ENCODE measurements at places on chromosomes 6 and 20.

DNA sequence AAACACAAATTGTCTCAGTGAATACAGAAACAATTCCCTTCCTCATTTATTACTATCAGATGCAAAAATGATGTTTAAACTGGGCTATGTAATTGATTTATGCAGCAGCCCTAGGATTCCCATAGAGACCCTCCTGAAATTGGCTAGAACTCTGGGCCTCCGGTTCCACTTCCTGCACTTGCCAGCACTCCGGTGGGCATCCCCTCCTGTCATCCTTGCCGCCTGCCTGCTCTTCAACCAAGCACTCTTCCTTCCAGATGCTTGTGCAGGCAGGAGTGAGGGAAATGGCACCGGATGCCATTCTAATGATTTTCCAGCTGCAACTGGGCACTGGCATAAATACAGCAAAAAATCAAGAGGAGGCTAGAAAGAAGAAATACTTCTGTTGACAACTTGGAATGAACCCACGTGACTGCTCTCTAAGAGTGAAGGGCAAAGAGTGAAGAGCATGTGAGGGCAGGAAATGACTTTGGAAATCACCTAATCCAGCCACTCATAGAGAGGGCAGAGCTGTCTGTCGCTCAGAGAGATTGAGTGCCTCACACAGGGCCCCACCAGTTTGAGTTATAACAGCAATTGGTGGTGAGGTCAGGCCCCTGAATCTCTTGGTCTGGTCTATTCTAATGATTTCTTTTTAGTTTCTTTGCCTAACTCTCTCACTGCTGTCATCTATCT, 3.7 kb upstream of the NEDD9 start:
- peak; percentile 18 for DNase-seq

DNA sequence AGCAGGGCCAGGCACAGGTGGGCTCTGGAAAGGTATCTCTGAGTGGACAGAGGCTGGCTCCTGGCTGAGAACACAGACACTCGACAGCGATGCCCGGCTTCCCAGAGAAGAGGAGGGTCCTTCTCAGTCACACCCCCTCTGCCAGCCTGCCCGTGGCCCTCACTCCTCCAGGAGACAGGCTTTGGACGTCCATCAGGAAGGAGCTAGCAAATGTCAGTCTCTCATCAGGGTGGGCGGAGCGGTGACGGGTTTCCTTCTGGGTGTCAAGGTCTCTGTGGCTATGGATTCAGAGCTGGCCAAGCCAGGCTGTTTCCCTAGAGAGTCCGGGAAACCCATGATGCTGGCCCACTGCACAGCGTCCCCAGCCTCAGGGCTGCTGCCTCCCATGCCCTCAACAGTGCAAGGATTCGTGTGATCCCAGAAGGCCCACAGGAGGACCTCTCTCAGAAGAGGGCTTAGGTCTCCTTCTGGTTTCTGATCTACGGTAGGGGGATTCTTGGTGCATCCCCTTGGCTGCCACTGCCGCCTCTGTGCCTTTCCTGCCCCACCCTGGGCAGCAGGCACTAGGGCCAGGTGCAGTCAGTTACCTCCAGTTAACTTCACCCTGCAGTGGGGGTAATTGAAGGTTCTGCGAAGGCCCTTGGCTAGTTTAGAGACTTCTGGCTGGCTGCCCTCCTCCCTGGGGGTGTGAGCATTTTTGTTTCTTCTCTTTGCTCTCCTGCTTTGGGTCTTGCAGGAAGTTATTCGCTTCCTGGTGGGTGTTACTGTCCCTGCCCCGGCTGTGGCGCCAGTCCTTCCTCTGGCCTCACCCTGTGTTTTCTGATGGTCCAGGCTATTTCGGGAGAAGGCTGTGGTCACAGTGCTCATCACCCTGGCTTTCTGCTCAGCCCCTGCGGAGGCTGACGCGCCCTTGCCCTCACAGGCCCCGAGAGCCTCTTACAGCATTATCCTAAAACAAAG, 80.2 kb downstream of the CDH4 start:
- DNase-seq = no peak

GRCh38 chr20:36919715-36920333, 31.7 kb downstream of the SAMHD1 start:
- DNase-seq = no peak

DNA sequence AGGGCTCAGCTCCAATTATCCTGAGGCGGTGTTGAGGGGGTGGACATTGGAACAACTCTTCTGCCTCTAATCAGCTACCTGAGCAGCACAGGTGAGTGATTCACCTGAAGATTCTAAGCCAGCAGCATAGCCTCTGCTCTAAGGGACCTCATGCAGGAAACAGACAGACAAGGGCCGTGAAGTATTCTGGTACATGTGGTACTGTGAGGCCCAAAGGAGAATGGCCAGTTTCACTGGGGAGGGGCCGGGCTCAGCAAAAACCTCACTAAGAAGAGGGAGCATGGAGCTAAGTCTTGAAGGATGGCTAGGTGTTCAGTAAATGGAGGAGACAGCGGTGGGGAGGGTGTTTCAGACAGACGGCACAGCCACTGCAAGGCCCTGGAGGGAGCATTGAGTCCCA, 58.5 kb upstream of the CCDC167 start:
- DNase-seq = no peak

- no peak for DNase-seq
Observed at GRCh38 chr6:125558907-125559306, 190.5 kb upstream of the HEY2 start.

GRCh38 chr6:53347921-53348370, 804 bp downstream of the ELOVL5 start:
- peak; percentile 48 for DNase-seq

GRCh38 chr20:32979201-32979998, 24.8 kb downstream of the SUN5 start:
- DNase-seq = no peak

GRCh38 chr6:100482698-100483097, 18.0 kb upstream of the SIM1 start:
- no peak for DNase-seq

Data from naive thymus-derived CD4-positive, alpha-beta T cell (primary cell).